NCI-H187 (cell line): ENCODE measurements at places on chromosomes 3 and 15.

- DNase-seq, result no peak
Observed at GRCh38 chr3:185089751-185090150, 63.1 kb downstream of the C3orf70 start.

GRCh38 chr3:41701191-41701698 lies 260.7 kb downstream of the ULK4 start:
- DNase-seq, result no peak

DNA sequence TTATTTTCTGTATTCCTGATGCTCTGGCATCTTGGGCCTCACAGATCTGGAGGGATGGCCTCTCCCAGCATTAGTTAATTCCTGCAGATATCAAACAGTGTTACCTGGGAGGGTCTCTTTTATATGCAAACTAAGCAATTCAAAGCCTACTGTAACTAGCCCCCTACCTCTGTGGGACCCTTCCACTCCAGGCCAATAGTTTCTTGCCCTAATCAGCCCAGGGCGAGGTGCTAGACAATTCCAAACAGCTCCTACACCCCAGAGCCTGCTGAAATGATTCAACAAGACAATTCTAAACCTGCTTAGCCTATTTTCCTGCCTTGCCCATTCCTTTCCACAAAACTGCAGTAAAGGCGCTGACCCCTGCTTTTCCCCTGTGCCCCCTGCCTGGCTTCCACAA lies 106.6 kb upstream of the IGSF10 start:
- DNase-seq, result no peak

DNA sequence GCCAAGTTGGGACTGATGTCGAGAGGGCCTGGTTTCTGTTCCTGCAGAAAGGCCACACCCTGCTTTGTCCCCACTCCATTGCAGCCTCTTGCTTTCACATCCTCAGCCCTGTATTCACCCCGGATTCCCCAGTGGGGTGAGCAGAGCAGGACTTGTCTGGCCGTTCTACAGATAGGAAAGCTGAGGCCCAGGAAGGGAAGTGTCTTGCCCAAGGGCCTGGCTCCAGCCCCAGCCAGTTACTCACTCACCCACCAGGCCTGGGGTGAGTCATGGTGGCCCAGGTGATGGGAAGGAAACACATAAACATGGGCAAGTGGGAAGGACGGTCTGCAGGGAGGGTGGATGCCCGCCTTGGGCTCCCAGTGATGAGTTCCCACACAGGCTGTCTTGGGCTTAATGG lies 6.1 kb upstream of the DUSP7 start:
- no peak for DNase-seq

DNA sequence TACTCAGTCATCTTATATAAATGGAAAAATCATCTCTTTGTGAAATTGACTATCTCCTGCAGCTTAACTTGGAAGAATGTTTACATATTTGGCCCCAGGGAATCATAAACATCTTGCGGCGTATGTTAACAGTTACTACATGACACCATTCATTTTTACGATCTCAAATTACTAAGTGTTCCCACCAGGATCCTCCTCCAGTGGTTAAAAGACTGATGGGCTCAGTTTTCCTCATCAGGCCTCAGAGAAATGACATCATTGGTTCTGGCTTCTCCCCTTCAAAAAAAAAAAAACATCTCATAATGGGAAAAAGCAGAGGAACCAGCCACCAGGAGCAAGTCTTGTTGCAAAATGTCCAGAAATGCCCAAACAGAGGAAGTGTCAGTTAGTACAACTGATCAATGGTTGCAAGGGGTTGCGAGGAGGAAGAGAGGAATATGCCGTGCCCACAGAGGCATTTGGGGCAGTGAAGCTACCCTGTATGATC lies 70.5 kb upstream of the LIPC start:
- DNase-seq, result peak; percentile 38

GRCh38 chr3:124037326-124037725 lies 45.4 kb upstream of the ROPN1 start:
- DNase-seq, result no peak

DNA sequence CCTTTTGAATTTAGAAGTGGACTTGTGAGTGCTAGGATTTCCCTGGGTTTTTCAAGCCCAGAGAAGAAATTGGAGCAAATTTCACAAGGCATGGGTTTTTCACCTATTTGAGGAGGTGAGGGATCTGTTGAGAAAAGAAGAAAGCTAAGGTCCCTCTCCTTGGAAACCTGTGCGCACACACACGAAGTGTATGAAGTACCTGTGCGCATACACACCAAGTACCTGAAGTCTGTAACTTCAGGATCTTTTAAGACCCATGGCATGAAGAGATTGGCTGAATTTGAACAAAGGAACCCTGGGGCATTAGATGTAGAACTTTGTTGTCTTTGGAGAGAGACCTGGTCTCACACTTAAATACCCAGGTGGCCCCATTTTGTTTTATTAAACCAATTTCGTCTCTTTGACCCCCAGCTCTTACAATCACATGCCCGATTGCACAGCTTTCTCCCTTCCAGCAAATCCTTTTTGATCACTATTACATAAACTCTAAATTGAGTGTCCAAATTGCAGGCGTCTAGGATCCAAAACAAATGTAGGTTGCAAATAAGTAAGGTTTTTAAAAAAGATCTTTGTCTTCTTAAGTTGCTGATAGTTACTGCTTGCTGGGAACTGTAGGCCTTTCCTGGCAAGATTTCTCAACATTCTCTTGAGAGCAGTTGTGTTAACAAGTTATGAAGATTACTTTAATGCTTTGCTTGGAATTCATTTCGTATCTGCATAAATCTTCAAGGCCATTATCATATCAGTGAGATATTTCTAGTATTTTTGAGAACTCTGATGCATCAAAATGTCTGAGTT lies 64.3 kb downstream of the CMTM8 start:
- DNase-seq, result no peak

GRCh38 chr15:56832125-56832524 lies 86.3 kb upstream of the TCF12 start:
- no peak for DNase-seq
